T-helper 22 cell (primary cell): ENCODE measurements at places on chromosomes 3 and 15.

DNA sequence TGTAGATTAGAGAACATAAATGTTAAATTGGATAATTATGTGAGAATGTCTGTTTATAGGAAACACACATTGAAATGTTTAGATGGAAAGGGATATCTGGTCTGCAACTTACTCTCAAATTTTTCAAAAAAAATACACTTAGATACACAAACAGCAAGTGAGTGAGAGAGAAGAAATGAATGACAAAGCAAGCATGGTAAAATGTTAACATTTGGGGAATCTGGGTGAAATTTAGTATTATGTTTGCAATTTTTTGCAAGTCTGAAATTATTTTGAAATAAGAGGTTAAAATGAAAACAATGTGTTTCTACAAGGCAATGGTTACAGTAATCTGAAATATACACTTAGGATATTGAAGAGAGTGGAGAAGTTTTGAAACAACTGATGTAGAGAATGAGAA, 134.3 kb downstream of the GLDN start:
- no peak for DNase-seq

DNA sequence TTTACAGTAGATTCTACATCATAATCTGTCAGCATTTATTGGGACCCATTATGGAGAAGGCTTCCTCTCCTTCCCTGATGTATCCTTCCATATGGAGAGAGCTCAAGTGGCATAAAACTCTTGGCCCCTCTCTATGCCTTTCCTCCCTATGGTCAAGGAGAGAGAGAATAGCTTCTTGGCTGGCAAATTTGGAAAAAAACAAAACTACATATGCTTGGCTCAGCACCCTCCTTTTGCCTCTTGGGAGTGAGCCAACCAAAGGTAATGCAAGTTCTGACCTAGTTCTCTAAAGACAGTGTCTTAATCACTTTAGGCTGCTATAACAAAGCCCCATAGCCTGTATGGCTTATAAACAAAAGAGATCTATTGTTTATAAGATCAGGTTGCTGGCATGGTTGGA, 37.5 kb downstream of the C3orf70 start:
- no peak for DNase-seq

DNA sequence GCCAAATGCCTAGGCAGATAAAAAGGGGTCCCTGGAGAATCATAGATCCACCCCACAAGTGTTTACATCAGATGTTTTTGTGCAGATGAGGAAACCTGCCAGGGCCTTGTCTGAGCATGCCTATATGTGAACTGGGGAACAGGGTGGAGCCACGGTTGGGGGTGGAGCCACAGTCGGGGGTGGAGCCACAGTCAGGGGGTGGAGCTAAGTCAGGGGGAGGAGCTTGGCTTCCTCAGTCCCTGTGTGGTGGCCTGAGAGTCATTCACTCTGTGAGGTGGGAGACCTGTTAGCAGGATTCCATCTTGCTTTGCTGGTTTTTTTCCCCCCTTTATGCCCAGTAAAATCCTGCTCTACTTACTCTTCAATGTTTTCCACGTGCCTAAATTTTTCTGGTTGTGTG, 57.8 kb upstream of the TGFBR2 start:
- DNase-seq: no peak

DNA sequence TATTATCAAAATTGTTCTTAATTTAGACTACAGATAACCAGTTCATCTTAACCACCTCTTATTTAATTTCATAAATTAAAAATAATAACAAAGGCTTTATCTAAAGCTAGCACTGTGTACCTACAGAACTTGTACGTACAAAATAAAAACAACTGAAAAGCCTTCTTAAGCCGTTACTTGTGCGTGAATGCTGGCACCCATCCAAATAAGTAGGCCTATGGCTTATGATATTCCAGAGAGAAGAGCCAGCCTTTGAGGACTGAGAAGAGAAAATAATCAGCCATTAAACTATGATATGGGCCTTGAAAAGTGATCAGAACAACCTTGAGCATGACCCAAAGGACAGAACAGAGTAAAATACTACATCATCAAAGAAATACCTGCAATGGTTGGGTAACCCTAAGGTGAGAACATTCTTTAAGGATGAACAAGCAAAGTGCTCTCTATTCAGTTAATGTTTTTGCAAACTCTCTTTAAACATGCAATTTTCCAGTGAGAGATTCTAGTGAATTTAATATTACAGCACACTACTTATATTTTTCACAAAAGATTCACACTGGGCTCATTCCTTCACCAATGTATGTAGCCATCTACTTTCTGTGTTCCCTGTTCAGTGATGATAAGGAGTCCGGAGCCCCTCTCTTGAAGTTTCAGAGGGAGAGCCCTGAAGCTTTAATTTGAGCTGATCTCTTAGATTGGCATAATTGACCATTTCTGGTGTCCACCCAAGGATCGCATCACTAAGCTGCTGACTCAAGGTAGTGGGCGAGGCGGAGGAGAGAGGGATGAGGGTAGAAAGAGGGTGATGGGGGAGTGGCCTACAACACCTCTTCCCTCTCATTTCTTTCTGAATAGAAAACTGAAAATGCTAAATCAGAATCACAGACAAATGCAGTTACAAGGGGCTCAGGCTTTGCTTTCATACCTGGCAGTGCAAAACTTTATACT, 7.7 kb upstream of the ACTC1 start:
- DNase-seq: no peak

DNA sequence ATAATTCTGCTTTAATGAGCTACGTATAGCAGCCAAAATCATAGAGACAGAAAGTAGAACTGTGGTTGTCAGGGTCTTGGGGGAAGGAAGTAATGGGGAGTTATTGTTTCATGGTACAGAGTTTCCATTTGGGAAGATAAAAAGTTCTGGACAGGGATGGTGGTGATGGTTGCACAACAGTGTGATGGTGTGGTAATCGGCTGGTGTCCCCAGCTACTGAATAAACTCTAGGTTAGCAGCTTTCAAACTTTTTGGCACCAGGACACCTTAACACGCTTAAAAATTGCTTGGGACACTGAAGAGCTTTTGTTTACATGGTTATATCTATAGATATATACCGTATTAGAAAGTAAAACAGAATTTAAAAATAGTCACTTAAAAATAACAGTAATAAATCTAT, 166.0 kb downstream of the NEK11 start:
- no peak for DNase-seq
